ENCODE measurements at places on chromosomes 7 and 10. TPM values are rescaled to one million over a fixed set of nuclear protein-coding genes. Genes with fewer than 3 reads are reported as not detected.

- no peak for DNase-seq
These were observed 94.2 kb downstream of the POLL start for GRCh38 chr10:101493782-101494281.

DNA sequence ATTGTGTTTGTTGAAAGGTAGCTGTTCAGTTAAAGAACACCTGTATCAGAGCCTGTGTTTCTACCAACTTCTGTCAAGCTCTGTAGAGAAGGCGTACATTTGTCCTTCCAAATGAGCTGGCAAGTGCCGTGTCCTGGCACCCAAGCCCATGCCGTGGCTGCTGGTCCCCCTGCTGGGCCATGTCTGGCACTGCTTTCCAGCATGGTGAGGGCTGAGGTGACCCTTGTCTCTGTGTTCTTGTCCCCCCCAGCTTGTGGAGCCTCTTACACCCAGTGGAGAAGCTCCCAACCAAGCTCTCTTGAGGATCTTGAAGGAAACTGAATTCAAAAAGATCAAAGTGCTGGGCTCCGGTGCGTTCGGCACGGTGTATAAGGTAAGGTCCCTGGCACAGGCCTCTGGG lies 154.9 kb downstream of the EGFR start:
- no peak for DNase-seq

DNA sequence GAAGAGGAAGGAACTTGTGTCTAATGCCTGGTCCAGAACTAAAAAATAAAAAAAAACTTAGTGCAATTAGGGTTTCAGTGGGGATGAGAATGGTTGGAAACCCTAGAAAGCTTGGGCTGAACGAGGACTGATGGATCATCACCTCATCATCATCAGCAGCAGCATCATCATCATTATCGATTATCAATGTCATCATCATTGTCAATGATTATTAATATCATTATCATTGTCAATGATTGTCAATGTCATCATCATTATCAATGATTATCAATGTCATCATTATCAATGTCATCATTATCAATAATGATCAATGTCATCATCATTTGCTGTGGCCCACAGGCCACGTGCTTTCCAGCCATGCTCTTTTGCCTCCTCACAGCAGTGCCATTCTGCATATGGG lies 952.0 kb upstream of the ZNF722 start:
- no peak for DNase-seq

The FAM3C gene
- 68.1 TPM for polyA plus RNA-seq

The IRF5 gene
- 4.3 TPM for polyA plus RNA-seq

DNA sequence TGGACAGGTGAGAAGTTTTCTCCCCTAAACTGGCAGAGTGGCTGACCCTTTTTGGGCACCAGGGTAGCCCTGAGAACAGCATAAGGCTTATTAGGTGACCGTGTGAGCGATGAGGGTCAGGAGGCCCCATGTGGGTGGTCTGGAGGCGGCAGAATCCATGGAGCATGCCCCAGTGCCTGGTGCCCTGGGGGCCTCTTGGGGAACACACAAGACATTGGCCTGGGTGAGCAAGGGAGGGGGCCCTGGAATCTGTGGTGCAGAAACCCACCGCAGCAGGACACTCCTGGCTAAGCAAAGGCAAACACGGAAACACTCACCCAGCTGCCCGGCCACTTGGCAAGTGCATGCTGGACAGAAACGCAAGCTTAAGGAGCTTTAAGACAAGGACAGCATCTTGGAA lies 29.5 kb downstream of the YKT6 start:
- DNase-seq = no peak

DNA sequence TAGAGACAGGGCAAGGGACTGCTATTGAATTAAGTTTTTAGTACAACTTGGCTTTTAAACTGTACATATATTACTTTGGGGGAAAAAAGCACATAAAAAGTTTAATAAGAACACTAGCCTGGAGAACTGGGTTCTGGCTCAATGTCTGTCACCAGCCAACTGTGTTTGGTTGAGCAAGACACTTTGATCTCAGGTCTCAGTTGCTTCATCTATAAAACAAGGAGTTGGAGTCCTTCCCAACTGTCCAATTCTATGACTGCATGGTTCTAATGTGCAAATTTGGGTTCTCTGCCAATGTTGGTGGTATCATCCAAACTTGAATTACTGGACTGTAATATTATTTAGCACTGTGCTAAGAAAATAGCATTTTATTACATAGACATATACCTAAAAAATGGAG lies 50.3 kb downstream of the ATXN7L1 start:
- no peak for DNase-seq

The SLC13A1 gene
- polyA plus RNA-seq = not detected

The ASAH2 gene
- 3.0 TPM for polyA plus RNA-seq

The WEE2 gene
- 0.60 TPM for polyA plus RNA-seq

- no peak for DNase-seq
These were observed 318.2 kb upstream of the CELF2 start for GRCh38 chr10:10699427-10699826.

DNA sequence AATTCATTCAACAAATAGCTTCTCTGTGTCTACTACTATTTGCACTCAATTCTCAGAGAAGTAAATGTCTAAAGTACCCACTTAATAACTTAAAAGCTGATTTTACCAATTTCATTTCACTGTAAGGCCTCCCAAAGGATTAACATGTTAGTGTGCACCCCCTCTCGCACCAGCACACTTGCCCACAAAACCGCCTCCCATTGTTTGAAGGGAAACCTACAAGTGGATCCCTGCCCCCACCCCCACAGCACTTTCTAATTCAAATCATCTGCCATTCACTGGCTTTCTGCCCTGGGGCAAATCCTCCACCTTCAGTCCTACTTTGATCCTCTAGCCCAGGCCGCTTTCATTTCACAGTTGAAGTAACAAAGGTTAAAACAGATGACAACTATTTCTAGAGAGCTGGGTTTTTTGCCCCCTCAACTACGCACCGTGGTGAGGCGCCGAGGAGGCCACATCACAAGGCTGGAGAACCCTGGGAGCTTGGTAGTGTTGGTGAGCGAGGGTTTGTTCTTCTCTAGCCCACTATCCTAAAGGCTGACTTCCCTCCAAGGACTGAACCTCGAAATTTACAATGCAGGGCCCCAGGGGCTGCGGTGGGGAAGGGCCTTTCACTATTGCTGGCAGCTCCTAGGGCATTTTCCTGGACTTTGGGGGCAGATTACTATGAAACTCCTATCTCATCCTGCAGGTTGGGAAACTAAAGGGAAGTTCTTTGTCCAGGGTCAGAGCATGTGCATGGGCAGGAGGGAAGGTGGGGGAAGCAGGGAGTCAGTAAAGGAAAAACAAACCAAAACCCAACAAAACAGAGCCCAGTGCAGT lies 517.4 kb upstream of the ZMIZ1 start:
- no peak for DNase-seq

GRCh38 chr10:16816830-16817124 lies 447 bp downstream of the RSU1 start:
- no peak for DNase-seq

GRCh38 chr7:43470110-43470509 lies 112.8 kb upstream of the STK17A start:
- no peak for DNase-seq

Data from right lung (tissue), 10 donors.